ENCODE measurements at places on chromosomes 1 and 21.

DNA sequence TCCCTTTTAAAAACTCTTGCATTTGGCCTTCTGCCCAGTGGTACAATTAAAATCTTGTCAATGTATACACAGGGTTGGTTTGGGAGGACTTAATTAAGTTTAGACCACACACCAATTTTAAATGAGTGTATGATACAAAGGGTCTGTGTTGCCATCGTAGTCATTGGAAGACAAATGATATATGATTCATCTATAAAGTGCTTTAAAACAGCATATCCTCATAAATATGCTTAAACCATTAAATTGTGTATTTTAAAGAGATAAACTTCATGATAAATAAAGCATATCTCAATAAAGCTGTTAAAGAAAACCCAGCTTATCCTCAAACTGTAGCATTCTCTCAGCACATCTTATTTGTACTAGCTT lies 69.5 kb downstream of the LUZP1 start:
- DNase-seq: no peak

DNA sequence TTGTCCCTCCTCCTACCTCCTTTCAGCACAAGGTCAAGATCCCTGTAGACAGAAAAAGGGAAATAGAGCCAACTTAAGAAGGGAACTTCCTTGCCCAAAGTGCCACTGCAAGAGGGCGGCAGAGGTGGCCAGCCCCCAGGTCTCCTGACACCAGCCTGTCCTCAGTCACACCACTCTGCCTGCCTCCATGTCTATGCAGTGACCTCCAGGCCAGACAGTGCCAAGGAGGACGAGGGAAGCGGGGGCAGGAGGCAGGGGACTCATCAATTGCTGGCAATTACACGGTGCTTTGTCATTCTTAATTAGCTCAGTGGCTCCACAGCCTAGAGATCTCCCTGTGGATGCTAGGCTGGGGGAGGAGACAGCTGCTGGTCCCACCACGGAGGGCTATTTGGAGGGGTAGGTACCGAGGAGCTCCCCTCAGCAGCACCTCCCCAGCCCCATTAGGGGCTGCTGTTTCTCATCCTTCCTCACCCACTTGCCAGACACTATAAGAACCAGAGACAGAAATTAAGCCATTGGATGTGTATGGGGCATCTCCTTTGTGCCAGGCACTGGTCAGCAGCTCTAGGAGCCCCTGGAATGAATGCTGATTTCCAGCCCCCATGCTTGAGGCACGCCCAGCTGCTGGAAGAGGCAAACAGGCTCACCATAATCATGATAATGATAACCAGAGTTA lies 6.1 kb upstream of the LDLRAP1 start:
- no peak for DNase-seq

- no peak for DNase-seq
These were observed 533.7 kb upstream of the DAB1 start for GRCh38 chr1:57957576-57957975.

GRCh38 chr1:45442272-45442671 lies 48.7 kb downstream of the TESK2 start:
- no peak for DNase-seq

- DNase-seq: no peak
These were observed 40.8 kb downstream of the TCEANC2 start for GRCh38 chr1:54094001-54094729.

- DNase-seq: no peak
These were observed 134.8 kb upstream of the KIF26B start for GRCh38 chr1:245019910-245020486.

DNA sequence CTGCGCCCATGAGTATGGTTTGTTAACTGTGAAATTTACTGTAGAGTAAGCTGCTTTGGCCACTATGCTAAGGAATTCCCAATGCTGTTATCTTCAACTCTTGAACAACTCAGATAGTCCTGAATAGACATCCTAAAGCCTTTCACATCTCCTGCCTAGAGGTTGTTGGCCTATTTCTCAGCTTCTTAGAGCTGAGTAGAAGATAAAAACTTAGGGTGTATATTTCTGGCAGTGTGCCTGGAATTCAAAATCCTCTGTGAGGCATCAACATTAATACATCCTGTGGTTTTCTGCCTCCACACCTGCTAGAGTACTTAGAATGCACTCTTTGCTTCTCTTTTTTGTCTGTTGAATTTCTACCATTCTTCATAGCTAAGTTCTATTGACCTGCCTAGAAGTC lies 45.8 kb upstream of the RC3H1 start:
- no peak for DNase-seq

DNA sequence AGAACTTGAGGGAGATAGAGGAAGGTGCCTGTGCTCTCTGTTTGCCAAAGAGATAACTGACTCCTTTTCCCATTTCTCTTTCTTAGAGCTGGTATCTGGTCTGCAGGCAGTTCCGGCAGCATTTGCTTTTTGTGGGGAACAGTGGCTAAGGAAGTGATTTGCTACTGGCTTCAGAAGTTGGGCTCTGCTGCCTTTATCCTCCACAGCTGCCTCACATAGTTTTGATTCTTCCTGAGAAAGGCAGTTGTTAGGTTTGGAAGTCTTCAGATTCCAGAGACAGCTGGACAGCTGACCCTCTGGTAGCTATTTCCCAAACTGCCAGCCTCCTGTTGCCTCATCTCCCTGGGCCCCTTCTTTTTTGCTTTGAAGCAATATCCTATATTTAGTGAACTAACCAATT lies 62.6 kb upstream of the MACF1 start:
- DNase-seq: no peak

- no peak for DNase-seq
These were observed 8.6 kb downstream of the ACOT7 start for GRCh38 chr1:6384962-6385361.

- DNase-seq: peak; percentile 70
These were observed 6.3 kb upstream of the PTP4A2 start for GRCh38 chr1:31944205-31945089.

GRCh38 chr1:12073796-12074195 lies 10.7 kb downstream of the TNFRSF8 start:
- DNase-seq: no peak

GRCh38 chr21:41561701-41562100 lies 53.7 kb upstream of the TMPRSS2 start:
- DNase-seq: no peak

GRCh38 chr1:52159033-52159789 lies 17.3 kb downstream of the ZFYVE9 start:
- DNase-seq: no peak

- DNase-seq: no peak
These were observed 51.0 kb upstream of the GORAB start for GRCh38 chr1:170481000-170481399.

DNA sequence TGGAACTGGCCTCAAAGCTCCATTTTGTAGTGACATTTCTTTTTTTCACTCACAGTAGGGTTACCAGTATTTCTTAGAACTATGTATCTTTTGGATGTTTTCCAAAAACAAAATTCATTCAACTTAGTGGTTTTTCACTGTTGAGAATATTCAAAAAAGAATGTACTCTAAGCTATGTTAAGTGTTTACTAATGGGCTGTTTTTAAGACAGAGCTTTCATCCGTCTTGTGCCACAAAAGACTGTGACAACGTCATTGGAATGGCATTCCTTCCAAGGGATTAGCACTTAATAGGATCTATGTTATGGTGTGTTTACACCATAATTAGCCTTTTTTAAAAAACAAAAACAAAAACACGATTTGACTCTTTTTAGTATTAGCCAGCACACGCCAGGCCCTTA lies 66.8 kb downstream of the TTC3 start:
- DNase-seq: no peak

GRCh38 chr1:7040969-7041695 lies 255.9 kb downstream of the CAMTA1 start:
- DNase-seq: no peak

DNA sequence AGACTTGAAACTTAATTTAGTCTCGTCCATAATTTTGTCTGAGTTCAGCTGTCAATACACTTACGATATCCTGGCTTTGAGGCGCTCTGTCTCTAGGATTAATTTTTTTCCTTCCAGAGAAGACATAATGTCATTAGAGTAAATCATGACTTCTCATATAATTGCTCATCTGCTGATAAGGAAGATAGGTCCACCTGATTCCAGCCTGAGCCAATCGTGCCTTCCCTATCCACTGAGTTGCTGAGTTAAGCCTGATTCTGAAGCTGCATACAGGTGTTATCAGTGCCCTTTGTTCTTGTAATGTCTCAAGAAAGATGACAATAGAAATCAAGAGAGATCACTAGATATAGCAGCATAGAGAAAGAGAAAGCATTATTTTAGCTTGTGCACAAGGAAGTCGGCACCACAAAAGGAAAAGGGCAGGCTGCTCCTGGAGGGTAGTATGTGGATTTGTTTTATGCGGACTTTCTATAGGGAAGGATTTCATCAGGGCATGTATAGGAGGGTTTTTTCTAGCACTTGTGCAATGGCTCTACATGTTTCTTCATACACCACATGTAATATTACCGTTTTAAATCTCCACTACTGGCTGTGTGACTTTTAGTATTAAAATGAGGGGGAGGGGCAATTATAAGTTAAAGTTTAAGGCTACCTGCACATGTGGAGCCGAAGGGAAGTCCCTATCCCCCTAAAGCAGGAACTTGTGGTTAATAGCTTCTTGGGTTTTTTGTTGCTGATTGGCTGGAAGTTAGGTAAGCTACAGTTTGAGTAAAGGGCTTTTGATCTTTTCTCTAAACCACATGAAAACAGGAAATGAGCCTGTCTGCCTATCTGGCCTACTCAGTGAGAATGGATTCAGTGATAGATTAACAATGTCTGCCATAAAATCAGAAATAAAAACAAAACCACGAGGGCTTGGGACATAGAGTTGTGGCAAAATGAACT lies 133.4 kb downstream of the PLPPR5 start:
- DNase-seq: peak; percentile 56

DNA sequence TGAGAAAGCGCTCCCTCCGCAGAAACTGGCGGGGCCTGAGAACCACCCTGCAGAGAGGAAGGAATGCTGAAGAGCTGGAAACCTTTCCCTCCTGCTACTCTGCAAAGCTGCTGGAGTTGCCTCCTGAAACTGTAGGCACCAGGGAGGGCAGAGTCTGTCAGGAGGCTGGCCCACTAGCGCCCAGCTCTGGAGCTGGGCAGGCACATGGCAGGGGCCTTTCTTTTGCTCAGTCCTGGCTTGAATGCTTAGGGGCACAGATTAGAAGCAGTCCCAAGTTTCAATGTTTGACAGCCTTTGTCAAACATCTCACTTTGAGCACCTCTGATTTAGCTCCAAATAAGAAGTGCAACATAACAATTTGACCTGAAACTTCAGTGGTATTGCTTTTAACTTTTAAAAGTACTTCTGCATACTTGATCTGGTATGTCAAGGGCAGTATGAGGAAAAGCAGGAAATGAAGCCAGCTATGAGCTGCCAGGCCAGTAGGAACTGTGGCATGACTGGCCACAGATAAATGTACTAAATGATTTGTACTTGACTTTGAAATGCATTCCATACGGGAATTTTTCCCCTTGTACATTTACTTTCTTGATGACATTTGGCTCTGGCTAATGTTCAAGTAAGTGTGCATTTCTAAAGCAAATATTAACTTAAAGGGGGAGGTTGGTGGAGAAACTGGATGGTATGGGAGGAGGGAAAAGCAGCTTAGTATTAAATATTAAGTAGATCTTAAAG lies 7.2 kb downstream of the C1orf116 start:
- no peak for DNase-seq

DNA sequence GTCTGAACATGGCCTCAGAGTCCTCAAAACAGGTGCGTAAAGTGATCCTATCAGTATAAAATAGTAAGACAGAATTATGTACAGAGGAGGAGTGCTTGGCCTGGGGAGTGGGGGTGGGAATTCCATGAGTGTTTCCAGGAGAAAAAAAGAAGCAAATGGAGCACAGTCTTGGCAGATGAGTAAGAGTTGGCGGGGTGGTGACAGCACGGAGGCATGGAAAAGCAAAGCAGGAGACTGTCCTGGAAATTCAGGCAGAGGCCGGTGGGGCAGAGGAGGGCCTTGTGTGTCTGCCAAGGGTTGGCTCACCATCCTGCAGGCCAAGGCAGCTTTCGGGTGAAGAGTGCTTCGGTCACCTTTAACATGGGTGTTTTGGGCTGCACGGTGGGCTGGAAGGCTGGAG lies 63.4 kb downstream of the OPTC start:
- no peak for DNase-seq

DNA sequence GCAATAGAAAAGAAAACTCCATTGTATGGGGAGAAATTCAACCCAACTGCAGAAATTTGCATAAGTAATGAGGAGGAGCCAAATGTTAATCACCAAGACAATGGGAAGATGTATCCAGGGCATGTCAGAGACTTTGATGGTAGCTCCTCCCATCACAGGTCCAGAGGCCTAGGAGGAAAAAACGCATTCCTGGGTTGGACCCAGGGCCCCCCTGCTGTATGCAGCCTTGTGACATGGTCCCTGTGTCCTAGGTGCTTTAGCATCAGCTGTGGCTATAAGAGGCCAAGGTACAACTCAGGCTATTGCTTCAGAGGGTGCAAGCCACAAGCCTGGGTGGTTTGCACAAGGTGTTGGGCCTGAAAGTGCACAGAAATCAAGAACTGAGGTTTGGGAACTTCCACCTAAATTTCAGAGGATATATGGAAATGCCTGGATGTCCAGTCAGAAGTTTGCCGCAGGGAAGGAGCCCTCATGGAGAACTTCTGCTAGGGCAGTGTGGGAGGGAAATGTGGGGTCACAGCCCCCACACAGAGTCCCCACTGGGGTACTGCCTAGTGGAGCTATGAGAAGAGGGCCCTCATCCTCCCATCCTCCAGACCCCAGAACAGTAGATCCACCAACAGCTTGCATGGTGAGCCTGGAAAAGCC lies 162.3 kb downstream of the TGFB2 start:
- no peak for DNase-seq

GRCh38 chr1:244896550-244896949 lies 32.2 kb upstream of the HNRNPU start:
- DNase-seq: no peak

DNA sequence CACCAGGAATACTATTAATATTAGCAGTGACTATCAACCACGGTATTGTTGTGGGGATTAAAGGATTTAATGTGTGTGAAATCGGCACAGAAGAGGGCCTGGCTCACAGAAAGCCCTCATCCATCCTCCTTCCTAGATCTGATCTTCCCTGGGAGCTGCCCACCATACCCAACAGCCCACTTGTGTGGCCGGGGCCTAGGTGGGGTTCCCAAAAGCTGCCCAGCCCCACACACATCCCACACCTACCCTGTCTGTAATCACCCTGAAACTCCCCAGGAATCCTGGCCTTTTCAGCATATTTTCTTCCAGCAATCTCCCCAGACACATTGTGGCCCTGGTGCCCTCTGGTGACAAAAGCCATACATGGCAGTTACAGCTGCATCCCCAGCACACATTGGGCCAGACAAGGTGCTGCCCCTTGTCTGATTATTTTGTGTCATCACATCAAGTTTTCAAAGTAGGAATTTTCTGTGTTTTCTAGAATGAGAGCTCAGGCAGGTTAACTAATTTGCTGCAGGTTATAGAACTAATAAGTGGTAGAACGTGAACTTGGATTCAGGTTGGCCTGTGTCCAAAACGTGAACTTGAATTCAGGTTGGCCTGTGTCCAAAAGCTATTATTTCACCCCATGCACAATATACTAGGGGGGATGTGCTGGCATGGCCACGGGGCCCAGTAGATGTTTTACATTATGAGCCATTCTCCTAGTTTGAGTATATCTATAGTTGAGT lies 5.3 kb upstream of the SLC6A9 start:
- peak; percentile 51 for DNase-seq

All from stimulated activated naive B cell treated with anti-CD40 and anti-IgM and Interleukin-4, amounts not matched to agents 10 μg/mL and 1 μg/mL and 100 μg/mL, for 72 hours (primary cell).